Activated CD8-positive, alpha-beta memory T cell treated with anti-CD3 and anti-CD28 coated beads, Interleukin-2, amount 50 U/mL, for 48 hours (primary cell): ENCODE measurements at places on chromosomes 13 and 19.

DNA sequence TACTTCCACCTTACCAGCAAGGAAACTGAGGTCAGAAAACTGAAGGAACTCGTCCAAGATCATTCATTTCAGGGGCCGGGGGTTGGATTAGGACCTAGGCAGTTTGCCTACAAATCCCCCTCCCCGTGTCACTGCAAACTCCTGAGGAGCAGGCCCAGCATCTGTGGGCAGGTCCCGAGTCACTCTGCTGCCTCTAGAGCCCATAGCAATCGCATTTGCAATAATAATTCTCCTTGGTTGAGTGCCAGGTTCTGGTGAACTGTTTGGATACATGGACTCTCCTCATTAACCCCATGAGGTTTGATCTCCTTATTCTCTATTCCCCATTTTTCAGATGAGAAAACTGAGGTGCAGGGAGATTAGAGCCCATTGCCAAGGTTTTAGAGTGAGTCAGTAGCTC lies 903 bp downstream of the PIN1 start:
- no peak for DNase-seq

- DNase-seq = no peak
Measured at GRCh38 chr13:113654591-113655345, 3.2 kb downstream of the ATP4B start.

GRCh38 chr19:32676186-32676894 lies 692 bp downstream of the RGS9BP start:
- DNase-seq = peak; percentile 64

DNA sequence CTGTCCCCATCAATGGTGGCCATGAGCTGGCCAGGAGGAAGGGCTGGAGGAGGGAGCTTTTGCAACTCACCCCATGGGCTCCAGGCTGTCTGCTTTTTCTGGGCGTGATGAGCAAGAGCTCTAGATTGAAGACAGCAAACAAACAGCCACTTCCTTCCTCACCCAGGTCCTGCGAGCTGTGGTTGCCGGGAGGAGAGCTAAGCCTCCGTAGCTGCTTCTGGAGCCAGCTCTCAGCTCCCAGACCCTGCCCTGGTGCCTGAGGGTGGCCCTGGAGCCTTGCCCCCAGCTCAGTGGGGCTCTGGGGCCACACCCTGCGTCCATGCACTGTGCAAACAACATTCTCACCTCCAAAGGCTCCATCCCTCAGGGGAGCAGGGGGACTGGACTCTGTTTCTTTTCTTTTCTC lies 6.2 kb downstream of the MYO1F start:
- peak; percentile 68 for DNase-seq

DNA sequence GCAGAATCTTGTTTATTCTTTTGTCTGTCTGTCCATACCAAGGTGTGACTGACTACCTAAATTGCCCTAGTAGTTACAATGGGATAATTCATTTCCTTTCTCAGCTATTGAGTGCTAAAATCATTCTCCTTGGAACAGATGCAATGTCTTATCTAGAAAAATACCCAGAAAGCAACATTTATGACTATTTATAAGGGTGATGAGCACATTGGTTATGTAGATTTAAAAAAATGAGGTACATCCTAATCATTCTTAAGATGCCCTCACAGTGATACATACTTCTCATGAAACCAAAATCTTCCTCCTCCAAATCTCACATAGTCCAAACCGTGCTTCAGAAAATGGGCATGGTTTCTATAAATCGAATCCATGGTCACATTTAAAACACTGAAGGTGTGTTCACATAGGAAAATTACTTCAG lies 11.6 kb upstream of the UBE2L5 start:
- no peak for DNase-seq

- peak; percentile 70 for DNase-seq
Measured at GRCh38 chr19:52453324-52454094, at the start of gene ZNF578. TSS of gene ZNF578 (plus strand) at chr19:52453553. CDS start at chr19:52501846, 48,293 bp downstream.

- DNase-seq = no peak
Measured at GRCh38 chr13:27790523-27790922, 1.8 kb upstream of the GSX1 start.

DNA sequence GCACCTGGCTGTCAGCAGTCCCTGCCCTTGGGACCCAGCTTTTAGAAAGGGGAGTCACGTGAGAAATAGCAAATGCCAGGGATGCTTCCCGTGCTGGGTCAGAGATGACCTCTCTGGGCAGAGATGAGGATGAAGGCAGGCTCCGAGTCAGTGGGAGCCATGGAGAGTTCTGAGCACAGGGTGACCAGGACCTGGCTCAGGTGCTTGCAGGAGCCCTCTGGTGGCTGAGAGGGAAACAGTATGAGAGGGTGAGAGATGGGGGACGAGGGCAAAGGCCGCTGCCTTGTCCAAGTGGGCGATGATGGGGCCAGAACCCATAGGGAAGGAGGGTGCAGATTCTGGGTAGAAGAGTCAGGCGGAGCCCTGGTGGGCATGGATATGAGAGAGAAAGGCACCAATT lies 15.8 kb downstream of the TMED1 start:
- no peak for DNase-seq

GRCh38 chr19:54387991-54388801 lies 23.5 kb upstream of the LAIR1 start:
- DNase-seq = peak; percentile 64
